ENCODE measurements at places on chromosomes 1 and 21.

DNA sequence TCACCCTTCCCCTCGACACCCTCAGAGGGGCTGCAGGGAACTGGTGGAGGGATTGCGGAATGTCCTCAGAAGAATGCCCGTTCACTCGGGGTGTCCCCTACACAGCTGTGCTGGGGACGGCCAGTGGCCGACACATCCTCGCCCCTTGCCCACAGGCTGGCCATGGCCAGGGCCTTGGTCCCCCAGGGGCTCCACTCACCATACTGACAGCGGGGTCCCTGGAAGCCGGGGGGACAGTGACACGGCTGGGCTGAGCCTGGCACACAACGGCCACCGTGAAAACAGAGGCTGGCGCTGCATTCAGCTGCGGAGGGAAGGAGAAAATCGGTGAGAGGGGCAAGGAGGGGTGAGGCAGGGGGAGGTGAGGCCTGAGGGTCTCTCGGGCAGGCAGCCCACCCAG is 31.7 kb downstream of the MEGF6 start:
- no peak overlapping the region for H3K4me3 ChIP-seq
- no peaks in the 10 kb centered on the region for H3K4me1 ChIP-seq
- H3K27me3 ChIP-seq: no peaks in the 10 kb centered on the region
- H3K27ac ChIP-seq: no peak overlapping the region

GRCh38 chr1:12714710-12715475 is 1.0 kb upstream of the AADACL3 start:
- no peaks in the 10 kb centered on the region for H3K36me3 ChIP-seq
- no peaks in the 10 kb centered on the region for H3K4me1 ChIP-seq
- peaks cover 91% of the 10 kb centered on the region for H3K27me3 ChIP-seq
- DNase-seq: no peak

- H3K4me1 ChIP-seq: no peaks in the 10 kb centered on the region
- no peak overlapping the region for H3K27ac ChIP-seq
- no peaks in the 10 kb centered on the region for H3K27me3 ChIP-seq
- no peak for DNase-seq
- H3K36me3 ChIP-seq: no peaks in the 10 kb centered on the region
- no peak overlapping the region for H3K4me3 ChIP-seq
Observed at GRCh38 chr1:216820345-216820744, 97.1 kb upstream of the ESRRG start.

DNA sequence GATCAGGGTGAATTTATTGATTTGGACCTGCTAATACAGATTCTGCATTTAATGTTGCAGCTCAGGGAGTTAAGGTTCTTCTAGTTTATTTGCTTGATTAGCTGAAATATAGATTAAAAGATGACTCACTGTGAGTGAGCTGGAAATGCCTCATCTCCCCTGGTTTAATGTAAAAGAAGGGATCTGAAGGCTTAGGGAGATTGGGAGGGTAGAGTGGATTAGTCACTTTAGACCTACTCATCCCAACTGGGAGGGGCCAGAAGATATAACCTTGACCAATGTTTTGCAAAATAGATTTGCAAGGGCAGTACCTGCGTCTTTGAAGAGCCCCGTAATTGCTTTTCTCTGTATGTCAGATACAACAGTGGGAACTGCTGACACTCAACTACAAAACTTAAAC is 922.8 kb upstream of the ADGRL4 start:
- no peak overlapping the region for H3K27ac ChIP-seq
- H3K27me3 ChIP-seq: no peaks in the 10 kb centered on the region
- DNase-seq: no peak
- H3K4me1 ChIP-seq: no peaks in the 10 kb centered on the region
- H3K4me3 ChIP-seq: no peak overlapping the region
- H3K36me3 ChIP-seq: no peaks in the 10 kb centered on the region

GRCh38 chr1:6351480-6352137 is 42.0 kb downstream of the ACOT7 start:
- no peak overlapping the region for H3K27ac ChIP-seq
- no peak for DNase-seq
- H3K4me3 ChIP-seq: no peak overlapping the region
- peaks cover 6% of the 10 kb centered on the region for H3K36me3 ChIP-seq
- H3K4me1 ChIP-seq: peaks cover 29% of the 10 kb centered on the region

- H3K27ac ChIP-seq: no peak overlapping the region
- no peaks in the 10 kb centered on the region for H3K36me3 ChIP-seq
Observed at GRCh38 chr1:104195395-104195794, 445.7 kb downstream of the AMY1C start.

DNA sequence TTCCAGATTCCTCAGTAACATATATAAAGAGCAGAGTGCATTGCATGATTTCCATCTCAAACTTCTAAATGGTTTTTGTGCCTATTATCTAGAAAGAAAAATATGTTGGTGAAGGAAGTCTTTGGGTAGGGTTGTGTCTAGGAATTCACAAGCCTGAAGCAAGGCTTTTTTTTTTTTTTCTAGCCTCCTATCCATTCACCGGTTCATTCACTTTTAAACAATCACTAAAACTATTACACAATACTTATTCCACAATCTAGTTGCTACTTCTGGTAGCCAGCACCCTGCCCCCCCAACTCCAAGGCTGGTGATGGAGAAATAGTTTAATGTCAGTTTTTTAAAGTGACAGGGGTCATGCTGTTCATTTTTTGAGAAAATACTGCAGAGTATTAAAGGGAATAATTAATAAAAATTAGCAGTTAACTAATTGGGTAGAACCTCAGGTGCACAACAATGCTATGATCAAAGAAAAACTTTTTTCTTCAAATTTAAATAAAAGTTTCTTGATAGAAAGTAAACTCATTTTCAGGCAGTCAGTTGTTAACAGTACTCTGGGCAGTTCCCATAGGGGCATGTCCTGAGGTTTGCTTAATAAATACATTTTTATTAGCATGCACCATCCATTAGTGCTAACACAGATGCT is 10.9 kb downstream of the IRF2BP2 start:
- peak overlapping the region; percentile 73 for H3K4me3 ChIP-seq
- no peak for DNase-seq
- peak overlapping the region; percentile 78 for H3K27ac ChIP-seq
- H3K36me3 ChIP-seq: peaks cover 19% of the 10 kb centered on the region

- DNase-seq: no peak
- no peak overlapping the region for H3K27ac ChIP-seq
- no peaks in the 10 kb centered on the region for H3K4me1 ChIP-seq
- no peaks in the 10 kb centered on the region for H3K36me3 ChIP-seq
- no peak overlapping the region for H3K4me3 ChIP-seq
- peaks cover 44% of the 10 kb centered on the region for H3K27me3 ChIP-seq
Observed at GRCh38 chr21:38917043-38917774, 111.5 kb downstream of the ETS2 start.

DNA sequence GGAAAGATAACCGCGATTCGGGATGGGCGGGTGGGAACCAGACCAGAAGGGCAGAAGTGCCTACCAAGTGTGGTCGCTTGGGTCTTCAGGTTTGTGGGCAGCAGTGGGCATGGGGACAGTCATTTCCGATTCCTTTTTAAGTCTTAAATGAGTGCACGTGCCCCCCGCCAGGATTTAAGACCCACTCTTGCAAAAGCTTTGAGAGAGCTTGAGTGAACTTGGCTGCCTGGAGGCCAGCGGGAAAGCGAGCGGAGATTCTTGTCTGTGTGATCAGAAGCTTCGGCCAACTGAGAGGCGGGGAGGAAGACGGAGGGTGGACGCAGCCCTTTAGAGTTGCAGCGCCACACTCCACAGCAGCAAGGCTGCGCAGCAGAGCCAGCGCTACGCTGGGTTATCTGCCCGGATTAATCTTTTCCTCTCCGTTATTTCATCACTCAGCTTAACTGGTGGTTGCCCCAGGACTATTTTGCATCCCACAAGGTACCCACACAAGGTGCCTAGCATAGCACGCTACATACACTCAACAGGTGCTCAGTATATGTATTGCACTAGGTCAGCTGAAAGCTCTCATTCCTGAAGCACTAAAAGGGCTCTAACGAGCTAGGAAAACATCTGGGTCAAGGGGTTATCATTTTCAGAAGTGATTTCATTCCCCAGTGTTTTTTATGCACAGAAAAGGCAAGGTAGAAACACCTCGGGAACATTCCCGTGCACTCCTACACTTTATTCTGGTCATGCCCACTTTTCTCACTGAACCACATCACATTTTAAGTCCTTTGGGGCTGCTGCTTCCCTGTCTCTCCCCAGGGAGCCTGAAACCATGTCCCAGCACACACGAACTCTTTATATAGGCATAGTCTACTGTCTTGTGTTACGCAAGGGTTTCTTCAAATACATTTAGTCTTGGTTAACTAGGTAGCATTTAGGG is 1.5 kb upstream of the BATF3 start:
- peak overlapping the region; percentile 15 for H3K27ac ChIP-seq
- H3K4me3 ChIP-seq: peak overlapping the region; percentile 78
- H3K4me1 ChIP-seq: peaks cover 62% of the 10 kb centered on the region
- no peaks in the 10 kb centered on the region for H3K36me3 ChIP-seq
- H3K27me3 ChIP-seq: no peaks in the 10 kb centered on the region
